Hematopoietic multipotent progenitor cell treated with erythropoietin and hydrocortisone succinate and interleukin-3 and kit ligand, for 8 days (in vitro differentiated cells): ENCODE measurements at places on chromosomes 1 and 21.
A peak's percentile ranks its signal among the peaks of the same experiment; 100 is the strongest.

DNA sequence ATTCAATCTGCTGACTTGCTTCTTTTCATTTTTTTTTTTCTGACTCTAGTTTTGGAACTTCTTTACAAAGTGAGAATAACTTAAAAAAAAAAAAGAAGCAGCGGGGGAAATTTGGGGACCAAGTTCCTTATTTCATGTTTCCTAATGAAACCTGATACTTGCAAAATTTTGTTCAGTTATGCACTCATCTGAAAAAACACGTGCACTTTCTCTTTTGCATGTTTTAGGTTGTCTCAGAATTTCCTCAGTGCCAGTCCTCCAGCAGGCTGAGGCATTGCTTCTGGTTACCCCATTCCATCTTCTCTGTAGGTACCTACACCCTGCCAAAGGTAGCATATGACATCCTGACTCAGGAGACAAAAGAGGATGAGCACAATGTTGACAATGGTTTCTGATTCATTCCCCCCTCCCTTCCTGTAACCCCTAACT lies 299.7 kb downstream of the GRIK1 start:
- no peak for DNase-seq

GRCh38 chr1:161274874-161275273 lies 16.3 kb downstream of the PCP4L1 start:
- DNase-seq: no peak

DNA sequence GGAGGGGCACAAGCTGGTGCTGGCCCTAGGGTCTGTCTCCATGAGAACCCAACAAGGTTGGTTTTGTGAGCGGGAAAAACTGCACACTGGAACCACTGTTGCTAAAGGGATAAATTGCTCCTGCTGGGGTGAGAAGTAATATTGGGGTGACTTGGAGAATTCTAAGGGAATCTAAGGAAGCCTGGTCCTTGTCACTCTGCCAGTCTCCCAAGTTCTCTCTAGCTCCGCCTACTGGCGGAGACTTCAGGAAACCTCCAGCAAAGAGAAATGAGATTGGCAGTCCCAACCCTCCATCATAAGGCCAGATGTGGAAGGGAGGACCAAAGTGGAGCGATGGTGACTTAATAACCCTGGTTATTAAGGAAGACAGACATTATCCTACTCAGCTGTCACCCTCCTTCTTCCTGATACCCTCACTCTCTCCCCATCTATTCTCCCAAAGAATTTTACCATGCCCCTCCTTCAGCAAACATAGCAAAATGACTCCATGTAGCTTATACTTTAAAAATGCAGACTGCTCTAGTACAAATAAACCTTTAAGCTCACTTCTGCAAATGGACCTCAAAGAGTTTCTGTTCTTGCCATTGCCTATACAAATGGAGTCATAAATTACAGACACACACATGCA lies 2.7 kb downstream of the LCE1F start:
- peak; percentile 33 for DNase-seq

- no peak for DNase-seq
Observed at GRCh38 chr1:203362720-203363025, 11.8 kb upstream of the FMOD start.

GRCh38 chr1:108512239-108513043 lies 47.5 kb upstream of the EEIG2 start:
- peak; percentile 79 for DNase-seq

GRCh38 chr1:112950426-112950825 lies 5.6 kb downstream of the SLC16A1 start:
- no peak for DNase-seq

DNA sequence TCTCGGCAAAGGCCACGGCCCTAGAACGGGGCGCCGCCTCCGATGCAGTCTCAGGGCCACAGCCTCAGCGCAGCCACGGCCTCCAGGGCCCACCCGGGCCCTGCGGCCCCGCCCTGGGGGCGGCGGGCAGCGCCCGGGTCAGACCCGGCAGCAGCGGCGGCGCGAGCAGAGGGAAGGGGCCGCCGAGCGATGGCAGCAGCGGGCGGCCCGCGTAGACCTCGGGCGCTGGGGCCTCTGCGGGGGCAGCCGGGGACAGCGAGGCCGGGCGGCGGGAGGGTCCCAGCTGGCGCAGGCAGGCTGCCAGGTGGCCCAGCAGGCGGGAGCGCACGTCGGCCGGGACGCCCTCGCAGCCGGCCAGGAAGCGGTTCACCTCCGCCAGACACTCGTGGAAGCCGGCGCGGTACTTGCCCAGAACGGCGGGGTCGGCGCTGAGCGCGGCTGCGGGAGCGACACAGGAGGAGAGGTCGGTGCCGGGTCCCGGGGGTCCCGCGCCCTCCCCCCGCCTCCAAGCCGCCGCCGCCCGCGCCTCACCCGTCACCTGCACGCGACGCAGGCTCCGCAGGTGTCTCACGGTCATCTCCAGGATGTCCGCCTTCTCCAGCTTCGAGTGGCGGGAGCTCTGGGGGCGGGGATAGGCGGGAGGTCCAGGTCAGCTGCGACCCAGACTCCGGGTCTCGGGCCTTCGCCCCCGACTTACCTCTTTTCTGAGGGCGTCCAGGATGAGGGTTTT lies 737 bp downstream of the HES4 start:
- peak; percentile 9 for DNase-seq

DNA sequence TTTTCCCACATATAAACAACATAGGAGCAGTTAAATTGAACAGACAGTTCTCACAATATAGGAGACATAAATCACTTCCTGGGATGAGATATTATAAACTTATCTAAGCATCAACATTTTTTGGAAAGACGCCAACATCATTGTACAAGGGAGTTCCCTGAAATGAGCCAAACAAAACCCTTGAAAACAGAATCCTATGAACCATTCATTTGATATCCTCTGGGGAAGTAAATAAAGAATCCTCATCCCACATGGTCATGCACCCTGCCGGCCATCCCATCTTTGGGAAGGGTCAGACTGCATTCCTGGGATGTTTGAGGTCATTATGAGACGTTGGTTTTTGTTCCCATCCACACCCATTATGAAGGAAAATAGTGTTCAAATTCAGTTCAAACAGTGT lies 111.8 kb upstream of the USP25 start:
- DNase-seq: no peak

DNA sequence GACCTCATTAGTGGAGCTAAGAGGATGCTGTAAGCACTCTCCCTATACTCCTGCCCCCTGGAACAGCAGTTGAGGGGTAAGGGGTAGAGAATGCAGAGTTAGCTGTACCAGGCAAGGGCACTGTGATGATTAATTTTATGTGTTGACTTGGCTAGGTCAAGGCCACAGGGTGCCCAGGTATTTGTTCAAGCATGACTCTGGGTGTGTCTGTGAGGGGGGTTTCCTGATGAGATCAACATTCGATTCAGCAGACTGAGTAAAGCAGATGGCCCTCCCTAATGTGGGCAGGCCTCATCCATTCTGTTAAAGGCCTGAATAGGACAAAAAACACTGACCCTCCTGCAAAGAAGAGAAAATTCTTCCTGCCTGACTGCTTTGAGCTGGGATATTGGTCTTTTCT lies 110.8 kb downstream of the KCND3 start:
- no peak for DNase-seq

DNA sequence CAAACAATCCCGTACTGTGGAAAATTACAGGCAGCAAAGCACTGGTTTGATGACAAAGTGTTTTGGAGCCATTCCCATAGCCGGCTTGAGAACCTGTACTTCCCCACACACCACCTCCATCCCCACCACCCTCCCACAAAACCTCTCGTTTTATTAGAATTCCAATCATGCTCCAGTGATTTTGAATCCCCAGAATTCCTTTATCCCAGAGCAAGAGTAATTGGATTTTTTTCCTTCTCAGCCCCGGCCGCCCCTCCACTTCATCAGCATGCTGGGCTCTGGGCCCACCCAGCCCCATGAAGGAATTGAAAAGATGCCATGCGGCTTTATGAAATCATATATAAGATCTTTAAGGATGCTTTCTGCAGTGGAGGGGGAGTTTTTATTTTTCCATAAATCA lies 136.6 kb downstream of the OMA1 start:
- no peak for DNase-seq

DNA sequence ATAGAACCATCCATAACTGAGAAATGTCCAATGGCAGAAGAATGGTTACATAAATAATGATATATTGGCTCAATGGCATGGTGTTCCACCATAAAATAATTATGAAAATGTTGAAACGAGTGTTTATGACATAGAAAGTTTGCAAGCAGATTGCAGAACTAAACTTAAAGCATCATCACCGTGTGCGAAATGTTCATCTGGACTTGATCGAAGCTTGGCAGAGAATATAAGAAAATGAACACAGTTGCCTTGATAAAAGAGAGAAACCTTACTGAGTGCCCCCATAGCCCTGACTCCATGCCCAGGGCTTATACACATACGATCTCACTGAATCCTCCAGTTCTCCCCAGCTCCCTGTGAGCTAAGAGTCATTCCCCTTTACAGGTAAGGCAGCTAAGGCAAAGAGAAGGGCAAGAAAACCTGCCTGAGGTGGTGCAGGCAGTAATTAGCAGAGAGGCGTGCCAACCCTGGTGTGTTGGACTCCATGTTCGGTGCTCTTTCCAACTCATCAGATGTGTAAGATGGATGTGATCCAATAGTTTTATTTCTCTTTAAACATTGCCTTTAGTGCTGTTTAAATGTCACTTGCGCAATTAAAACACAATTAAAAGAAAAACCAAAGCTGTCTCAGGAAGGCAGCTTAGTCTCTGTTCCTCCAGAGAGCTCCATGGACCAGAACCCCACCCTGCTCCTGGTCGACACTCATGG lies 21.8 kb upstream of the SPOCD1 start:
- DNase-seq: no peak

DNA sequence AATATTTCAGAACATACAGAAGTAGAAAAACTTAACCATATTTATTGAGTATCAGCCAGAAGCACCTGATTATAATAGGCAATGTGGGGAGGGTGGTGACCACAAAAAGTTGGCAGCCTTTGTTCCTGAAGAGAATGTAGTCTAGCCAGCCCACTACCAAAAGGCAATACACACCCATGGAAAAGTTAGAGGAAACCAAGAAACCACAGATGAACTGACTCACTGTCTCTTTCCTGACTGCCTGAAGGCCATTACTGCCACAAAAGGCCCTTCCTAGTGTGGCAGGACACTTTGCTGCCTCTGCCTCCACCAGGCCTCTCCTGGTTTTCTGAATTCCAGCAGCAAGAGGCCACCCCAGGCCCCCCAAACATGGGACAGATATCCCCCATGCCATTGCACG lies 14.6 kb upstream of the PROX1 start:
- no peak for DNase-seq

GRCh38 chr1:15243275-15244043 lies 3.6 kb upstream of the FHAD1 start:
- DNase-seq: no peak

GRCh38 chr1:221067721-221068120 lies 188.5 kb downstream of the HLX start:
- no peak for DNase-seq

- DNase-seq: no peak
Observed at GRCh38 chr1:172833954-172834353, 175.1 kb downstream of the FASLG start.

- DNase-seq: no peak
Observed at GRCh38 chr1:204206121-204206520, 7.7 kb downstream of the GOLT1A start.

GRCh38 chr1:118116401-118116800 lies 68.6 kb downstream of the SPAG17 start:
- DNase-seq: no peak

GRCh38 chr21:28927130-28927529 lies 65.5 kb downstream of the LTN1 start:
- DNase-seq: peak; percentile 79

DNA sequence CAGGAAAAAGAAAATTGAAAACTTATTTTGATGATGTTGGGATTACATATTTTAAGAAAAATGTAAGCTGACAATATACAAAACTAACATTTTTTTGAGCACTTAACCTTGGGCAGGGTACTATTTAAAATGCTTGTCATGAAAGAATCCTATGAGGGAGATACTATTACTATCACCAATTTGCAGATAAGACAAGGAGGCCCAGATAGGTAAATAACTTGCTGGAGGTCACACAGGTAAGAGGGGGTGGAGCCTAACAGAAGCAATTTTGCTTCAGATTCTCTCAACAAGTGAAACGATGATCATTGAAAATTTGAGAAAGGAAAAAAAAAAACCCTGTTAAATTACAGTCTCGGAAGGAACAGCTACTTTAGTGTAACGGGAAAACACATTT lies 1.2 kb downstream of the GART start:
- DNase-seq: no peak

DNA sequence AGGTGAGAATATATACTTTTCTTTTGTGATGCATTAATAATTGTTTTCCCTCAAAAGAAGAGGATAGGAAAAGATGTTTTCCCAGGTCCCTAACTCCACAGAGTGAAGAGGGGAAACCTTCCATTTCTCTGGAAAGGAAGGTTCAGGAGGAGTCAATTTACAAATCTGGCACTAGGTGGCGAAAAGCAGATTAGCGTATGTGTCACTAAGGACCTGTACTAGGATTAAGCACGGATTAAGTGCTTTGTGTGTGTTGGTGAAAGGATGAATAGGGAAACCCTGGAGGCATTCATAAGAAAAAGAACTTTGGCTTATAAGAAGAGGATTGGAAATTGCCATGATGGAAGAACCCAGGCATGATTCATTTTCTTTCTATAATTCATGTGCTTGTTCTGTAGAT lies 410.1 kb upstream of the PLXNA2 start:
- peak; percentile 9 for DNase-seq

GRCh38 chr21:39750670-39751069 lies 5.7 kb downstream of the IGSF5 start:
- no peak for DNase-seq

DNA sequence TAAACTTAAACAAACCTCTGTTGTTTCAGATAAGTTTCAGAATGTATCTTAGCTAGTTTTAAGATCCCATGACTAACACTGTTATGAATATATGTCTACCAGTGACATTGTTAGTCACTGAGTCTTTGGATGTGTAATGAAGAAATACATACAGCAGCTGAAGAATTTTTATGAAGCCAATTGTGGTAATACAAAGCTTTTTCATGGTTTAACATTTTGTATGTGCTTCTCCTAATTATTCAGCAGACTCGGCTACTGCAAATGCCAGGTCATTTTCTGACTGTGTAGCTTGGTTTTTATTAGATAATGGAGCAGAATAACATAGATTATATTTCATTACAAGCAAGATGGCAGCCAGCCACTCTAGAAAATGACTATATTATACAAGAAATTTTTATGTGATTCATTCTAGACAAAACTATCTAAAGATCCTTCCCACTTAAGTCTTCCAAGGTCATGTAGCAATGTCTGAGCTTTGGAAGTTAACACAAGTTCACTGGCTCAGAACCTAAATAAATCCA lies 147.8 kb downstream of the TNFSF18 start:
- DNase-seq: no peak

- DNase-seq: no peak
Observed at GRCh38 chr1:11301601-11302000, 28.6 kb downstream of the UBIAD1 start.

- DNase-seq: peak; percentile 60
Observed at GRCh38 chr1:182430263-182431068, 19.5 kb upstream of the RGSL1 start.

GRCh38 chr1:180028864-180029263 lies 74.3 kb downstream of the CEP350 start:
- DNase-seq: no peak

GRCh38 chr1:71557138-71557537 lies 476.3 kb upstream of the ZRANB2 start:
- no peak for DNase-seq

- no peak for DNase-seq
Observed at GRCh38 chr1:52915211-52915854, 6.2 kb downstream of the ECHDC2 start.

GRCh38 chr1:184409011-184409410 lies 22.2 kb downstream of the C1orf21 start:
- DNase-seq: no peak

- no peak for DNase-seq
Observed at GRCh38 chr1:116847688-116848531, 61.8 kb upstream of the PTGFRN start.
